ENCODE measurements at places on chromosomes 7 and 10.

GRCh38 chr7:131591687-131592319 is 35.4 kb upstream of the PODXL start:
- no peak for DNase-seq

- DNase-seq: no peak
Measured at GRCh38 chr7:36787933-36788378, 63.7 kb upstream of the AOAH start.

DNA sequence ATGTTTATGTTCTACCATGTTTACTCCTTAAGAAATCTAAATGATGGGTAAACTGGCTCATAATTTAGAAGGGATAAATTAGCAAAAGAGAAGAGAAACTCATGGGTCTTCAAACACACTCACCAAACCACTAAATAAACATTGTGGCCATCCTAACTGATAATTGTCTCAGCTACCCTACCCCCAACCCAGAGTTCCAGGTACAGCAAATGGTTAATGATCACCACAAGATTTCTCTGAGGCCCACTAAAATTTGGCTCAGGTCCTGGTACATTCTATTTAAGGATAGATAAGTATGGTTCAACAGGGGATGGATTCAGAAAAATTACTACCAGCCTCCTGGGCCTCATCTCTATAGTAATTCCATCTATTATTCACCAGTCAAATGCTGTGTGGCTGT is 21.4 kb downstream of the SLC25A13 start:
- DNase-seq: no peak

DNA sequence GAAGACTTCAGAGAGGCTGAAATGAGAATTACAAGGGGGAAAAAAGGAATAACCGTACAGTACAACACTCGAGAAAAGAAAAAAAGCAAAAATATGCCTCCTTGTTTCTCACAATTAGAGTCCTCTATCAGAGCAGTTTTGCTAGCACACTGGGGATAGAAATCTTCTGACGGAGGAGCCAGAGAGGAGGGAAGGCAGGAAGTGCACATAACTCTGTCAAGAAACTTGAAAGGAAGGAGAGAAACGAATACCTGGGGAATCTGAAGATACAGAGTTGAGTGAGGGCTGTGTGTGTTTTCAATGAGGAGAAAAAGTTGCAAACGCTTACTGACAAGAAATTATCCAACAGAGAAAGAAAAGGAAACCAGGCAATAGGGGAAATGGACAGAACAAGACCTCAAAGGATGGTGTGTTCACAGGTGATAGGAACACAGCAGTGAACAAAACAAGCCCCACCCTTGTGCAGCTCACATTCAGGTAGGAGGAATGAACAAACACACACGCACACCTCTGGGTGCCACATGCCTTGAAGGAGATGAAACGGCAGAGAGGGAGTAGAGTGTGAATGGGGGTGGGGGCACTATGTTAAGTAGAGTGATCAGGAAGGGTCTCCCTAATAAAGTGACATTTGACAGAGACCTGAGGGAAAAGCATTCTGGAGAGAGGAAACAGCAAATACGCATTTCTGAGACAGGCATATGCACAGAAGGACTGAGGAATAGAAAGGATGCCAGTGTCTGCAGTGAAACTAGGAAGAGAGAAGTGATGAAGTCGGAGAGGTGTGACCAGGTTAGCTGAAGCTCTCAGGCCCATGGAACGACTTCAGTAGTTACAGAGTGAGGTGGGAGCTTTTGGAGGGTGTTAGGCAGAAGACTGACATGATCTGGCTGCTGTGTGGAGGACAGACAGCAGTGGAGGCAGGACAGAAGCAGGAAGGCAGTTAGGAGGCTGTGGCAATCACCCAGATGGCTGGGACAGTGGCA is 46.7 kb upstream of the SPOCK2 start:
- no peak for DNase-seq

GRCh38 chr7:124536156-124536762 is 229.3 kb downstream of the GPR37 start:
- DNase-seq: no peak

DNA sequence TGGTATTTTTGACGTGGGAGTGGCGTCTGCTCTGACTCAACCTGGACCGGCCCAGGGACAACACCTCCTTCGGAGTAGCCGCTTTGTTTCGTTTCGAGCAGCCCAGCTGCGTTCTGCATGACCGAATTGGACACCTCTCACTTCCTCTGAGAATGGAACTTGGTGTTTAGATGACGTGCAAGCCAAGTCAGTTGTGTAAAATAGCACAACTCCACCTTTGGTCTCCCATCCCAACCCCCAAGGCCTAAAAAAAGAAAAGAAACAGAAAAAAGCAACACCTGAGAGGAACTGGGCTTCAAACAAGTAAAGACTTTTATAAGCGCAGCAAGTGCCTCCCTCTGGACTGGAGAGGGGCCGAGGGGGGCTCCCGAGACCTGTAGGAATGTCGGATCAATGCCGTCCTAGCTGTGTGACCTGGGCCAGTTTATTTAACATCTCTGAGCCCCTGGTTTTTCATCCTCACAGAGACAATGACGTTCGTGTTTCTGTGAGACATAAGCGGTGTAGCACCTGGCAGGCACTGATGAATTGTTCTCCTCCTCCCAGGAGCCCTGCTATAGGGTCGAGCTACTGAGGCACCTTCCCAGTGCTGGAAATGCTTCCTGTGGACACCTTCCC is 52.0 kb upstream of the SMNDC1 start:
- DNase-seq: no peak

DNA sequence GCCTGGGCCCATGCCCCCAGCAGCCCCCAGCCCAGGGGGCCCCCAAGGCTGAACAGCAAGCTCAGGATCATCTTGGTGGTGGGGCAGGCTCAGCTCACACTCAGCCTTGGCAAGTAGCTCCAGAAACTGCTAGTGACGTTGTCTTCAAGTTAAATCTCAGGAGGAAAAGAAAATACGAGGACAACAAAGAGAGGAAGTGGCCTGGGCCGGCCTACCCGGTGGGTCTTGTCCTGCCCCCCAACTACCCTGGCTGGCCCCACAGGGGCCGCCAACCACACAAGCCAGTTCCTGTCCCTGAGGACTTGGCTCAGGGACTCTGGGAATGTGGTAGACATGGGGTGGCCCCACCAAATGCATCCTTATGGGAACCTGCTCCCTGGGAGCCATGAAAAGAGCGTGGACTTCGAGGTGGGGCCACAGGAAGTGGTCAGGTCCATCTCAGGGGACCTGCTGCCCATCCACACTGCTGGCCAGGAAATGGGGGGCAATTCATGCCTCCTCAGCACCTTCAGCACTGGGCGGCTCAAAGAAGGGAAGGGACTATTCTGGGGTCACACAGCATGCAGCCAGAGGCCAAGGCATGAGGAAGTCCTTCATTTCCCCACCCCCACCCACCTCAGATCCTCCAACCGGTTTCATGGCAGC is at the start of gene MMRN2:
Gene MMRN2, minus strand, starts transcription at position 145 of the 645 bp plus-strand sequence. Its CDS starts 74 bp downstream, at position 71.
- no peak for DNase-seq

DNA sequence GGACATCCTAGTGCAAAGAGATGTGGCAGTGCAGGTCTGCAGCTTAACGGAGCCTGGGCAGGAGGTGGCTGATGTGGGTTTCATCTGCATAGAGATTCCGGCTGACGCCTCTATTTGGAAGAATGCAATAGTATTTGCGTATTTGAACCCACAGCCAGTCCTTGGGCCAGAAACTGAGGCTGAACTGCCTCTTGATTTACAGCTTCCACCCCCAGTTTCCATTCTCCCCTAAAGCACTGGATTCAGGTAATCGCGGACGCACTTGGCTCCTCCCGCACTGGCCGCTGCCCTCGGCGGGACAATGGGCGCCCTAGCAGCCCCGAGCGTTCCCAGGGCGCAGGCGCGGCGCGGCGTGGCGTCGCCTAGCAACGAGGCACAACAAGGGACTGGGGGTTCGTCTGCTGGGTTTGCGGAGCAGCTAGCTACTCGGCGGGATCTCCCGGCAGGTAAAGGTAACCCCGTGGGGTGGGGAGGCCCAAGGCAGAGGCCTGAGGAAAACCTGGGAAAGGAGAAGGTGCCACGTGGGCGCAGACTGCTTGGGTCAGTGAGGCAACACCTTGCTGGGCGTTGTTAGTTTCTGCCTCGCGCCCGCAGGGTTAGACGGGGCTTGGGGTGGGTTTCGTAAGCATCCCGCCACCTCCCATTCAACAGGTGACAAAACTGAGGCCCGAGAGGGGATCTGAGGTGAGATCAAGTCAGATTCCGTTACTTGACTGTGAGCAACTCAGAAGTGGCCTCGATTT is at the start of gene ARMC3:
Gene ARMC3, plus strand, starts transcription at position 393 of the 743 bp plus-strand sequence. CDS start 3,944 bp downstream, outside the sequence.
- peak; percentile 44 for DNase-seq

GRCh38 chr10:15863733-15864132 is 3.4 kb upstream of the MINDY3 start:
- DNase-seq: no peak

DNA sequence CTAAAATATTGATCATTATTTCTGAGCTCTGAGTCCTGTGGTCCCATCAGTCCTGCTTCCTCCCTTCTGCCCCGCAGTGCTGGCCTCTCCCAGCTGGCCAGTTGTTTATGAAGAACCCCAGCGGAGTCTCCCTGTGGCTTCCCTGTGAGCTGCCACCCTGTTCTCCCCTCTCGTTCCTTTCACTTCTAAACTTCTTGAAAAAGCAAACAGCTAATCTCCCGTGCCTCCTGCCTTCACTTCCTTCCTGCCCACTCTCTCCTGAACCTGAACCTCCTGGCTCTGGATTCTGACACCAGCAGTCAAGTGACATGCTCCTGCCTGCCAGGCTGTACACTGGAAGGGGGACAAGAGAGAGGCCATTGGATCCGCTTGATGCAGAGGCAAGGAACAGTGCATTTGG is 63.7 kb upstream of the ZPBP start:
- DNase-seq: no peak

DNA sequence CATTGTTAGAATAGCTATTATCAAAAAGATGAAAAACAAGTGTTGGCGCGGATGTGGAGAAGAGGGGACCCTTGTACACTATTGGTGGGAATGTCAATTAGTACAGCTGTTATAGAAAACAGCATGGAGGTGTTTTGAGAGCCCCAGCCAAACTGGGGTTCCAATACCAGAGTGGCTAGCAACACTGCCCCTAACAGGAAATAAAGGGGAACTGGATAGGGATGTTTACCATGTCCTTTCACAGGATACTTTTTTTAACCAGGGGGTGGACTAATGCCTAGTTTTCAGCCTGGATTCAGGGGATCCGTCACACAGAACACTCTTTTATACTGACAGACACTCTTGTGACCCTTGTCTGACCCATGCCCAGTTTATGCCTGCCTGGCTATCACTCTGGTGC is 6.9 kb upstream of the GSTK1 start:
- DNase-seq: no peak

DNA sequence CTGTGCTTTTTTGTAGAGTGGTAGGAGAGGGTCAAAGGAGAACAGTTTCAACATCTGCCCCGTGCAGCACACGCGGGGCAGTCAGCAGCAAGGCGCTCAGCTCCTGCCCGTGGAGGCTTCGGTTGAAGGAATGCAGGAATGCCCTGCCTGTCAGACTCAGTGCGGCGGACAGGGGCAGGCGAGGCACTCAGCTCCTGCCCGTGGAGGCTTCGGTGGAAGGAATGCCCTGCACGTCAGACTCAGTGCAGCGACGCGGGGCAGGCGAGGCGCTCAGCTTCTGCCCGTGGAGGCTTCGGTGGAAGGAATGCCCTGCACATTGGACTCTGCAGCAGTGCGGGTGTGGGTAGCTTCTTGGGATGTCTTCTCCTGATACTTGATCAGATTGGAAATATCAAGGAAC is 37.0 kb downstream of the PPP2R2D start:
- no peak for DNase-seq

- no peak for DNase-seq
Measured at GRCh38 chr7:26198781-26199169, 1.8 kb downstream of the HNRNPA2B1 start.

- no peak for DNase-seq
Measured at GRCh38 chr7:112963634-112964033, 123.0 kb downstream of the GPR85 start.

- no peak for DNase-seq
Measured at GRCh38 chr10:71219918-71220688, 7.7 kb downstream of the UNC5B start.

DNA sequence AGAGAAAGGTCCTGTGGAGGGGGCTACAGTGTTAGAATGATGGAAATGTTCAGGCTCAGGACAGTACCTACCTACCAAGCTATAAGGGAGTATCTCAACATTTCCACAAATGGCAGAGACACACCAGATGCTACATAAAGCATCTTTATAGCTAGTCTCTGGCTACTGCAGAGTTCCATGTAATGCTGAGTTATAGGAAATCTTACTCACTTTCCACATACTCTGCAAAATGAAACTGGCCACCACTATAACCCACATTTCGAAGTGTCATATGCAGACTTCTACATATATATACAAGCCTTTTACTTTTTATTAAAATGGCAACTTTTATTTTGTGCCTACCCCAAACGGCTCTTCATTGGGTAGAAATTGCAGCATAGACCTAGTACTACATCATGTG is 85.5 kb downstream of the FAS start:
- DNase-seq: no peak

- no peak for DNase-seq
Measured at GRCh38 chr7:101707587-101707986, 78.5 kb upstream of the MYL10 start.

- DNase-seq: no peak
Measured at GRCh38 chr7:142478479-142479220, 220.8 kb upstream of the PRSS58 start.
